ENCODE measurements at places on chromosomes 12 and 14. TPM values are rescaled to one million over a fixed set of nuclear protein-coding genes. Genes with fewer than 3 reads are reported as not detected.

TCL1A gene
- total RNA-seq: not detected

TDRD9 gene
- 1.8 TPM for total RNA-seq

SIX6 gene
- not detected for total RNA-seq

CPNE6 gene
- total RNA-seq: not detected

CCDC197 gene
- total RNA-seq: not detected

KRT79 gene
- not detected for total RNA-seq

NPAS3 gene
- total RNA-seq: 3.5 TPM

KRT72 gene
- total RNA-seq: 0.51 TPM

TMEM52B gene
- not detected for total RNA-seq

PLEKHG7 gene
- not detected for total RNA-seq

- DNase-seq: no peak
- H3K4me1 ChIP-seq: no peaks in the 10 kb centered on the region
- H3K4me3 ChIP-seq: no peak overlapping the region
- H3K36me3 ChIP-seq: no peaks in the 10 kb centered on the region
- no peaks in the 10 kb centered on the region for H3K27me3 ChIP-seq
Measured at GRCh38 chr14:53391631-53392285, 238.6 kb upstream of the DDHD1 start.

GRCh38 chr12:11822081-11822834 is 172.8 kb downstream of the ETV6 start:
- H3K36me3 ChIP-seq: no peaks in the 10 kb centered on the region
- no peak for DNase-seq
- H3K27ac ChIP-seq: no peak overlapping the region
- H3K27me3 ChIP-seq: no peaks in the 10 kb centered on the region
- H3K4me1 ChIP-seq: no peaks in the 10 kb centered on the region
- H3K4me3 ChIP-seq: no peak overlapping the region

DNA sequence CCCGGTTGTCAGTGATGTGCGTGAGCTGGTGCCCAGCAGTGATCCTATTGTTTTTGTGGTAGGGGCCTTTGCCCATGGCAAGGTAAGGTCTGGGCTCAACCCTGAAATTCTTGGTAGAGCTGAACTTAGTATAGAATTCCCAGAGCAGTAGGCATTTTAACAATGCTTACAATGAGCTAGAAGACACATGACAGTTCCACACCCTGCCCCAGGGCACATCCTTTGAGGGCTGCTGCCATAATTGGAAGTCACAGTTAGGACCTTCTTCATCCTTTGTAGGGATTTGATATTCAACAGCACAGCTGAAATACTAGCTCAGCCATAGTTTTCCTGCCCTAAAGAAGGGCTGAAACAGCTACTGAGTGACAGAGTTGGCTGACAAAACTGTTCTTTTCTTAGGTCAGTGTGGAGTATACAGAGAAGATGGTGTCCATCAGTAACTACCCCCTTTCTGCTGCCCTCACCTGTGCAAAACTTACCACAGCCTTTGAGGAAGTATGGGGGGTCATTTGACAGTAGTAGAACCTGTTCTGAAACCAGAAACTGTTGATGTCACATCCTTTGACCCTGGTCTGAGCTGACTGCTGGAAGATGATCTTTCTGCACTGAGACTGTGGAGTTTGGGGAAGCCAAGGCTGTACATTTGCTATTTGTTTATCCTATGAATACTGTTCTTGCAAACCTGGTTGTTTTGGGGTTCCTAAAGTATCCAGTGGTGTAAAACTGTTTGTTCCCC is 4.8 kb downstream of the EMG1 start:
- H3K27ac ChIP-seq: no peak overlapping the region
- no peak for DNase-seq
- no peaks in the 10 kb centered on the region for H3K36me3 ChIP-seq

DNA sequence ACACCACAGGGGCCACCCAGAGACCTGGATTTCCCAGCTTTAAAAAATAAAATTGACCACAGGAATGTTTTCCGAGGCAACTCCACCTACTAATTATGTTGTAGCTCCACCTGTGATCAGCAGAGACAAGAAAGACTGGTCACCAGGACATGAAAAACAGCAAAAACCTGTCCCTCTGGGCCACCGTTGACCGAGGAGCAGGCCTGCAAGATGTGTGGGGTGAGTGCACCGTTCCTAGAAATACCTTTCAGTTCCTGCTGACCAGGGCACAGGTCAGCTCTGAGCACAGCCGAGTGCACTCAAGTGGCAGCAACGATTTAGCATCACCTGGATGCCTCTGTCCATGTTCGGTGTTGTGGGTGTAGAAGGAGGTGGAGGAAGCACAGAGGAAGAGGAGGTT is 16.9 kb downstream of the FZD10 start:
- H3K27me3 ChIP-seq: no peaks in the 10 kb centered on the region
- no peaks in the 10 kb centered on the region for H3K36me3 ChIP-seq
- no peak for DNase-seq
- H3K27ac ChIP-seq: no peak overlapping the region

GRCh38 chr12:123923927-123924326 is 48.7 kb downstream of the CCDC92 start:
- H3K4me3 ChIP-seq: no peak overlapping the region
- no peaks in the 10 kb centered on the region for H3K4me1 ChIP-seq
- no peaks in the 10 kb centered on the region for H3K27me3 ChIP-seq
- H3K36me3 ChIP-seq: no peaks in the 10 kb centered on the region
- no peak overlapping the region for H3K27ac ChIP-seq

- H3K4me3 ChIP-seq: no peak overlapping the region
- H3K4me1 ChIP-seq: no peaks in the 10 kb centered on the region
- H3K27ac ChIP-seq: no peak overlapping the region
Measured at GRCh38 chr14:24066496-24067132, 4.7 kb upstream of the CPNE6 start.

DNA sequence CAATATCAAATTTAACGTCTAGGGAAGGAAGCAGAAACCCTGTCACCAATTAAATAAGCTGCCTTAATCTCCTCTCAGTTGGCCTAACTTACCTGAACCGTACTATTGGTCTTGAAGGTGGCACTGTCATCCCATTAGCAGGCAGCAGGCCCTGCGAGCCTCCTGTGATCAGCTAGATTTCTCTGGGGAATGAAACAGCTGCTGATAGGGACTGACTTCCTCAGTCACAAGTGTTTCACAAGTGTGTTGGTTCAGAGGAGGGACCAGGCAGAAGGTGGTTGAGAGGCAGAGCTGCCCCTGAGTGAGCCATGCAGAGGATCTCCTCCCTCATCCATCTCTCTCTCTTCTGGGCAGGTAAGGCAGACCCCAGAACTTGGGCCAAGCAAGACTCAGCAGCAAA is 166.8 kb downstream of the DAD1 start:
- H3K4me1 ChIP-seq: no peaks in the 10 kb centered on the region
- H3K36me3 ChIP-seq: no peaks in the 10 kb centered on the region
- DNase-seq: no peak
- H3K27ac ChIP-seq: no peak overlapping the region

- H3K4me3 ChIP-seq: peak overlapping the region; percentile 80
- H3K27ac ChIP-seq: no peak overlapping the region
- no peak for DNase-seq
- H3K36me3 ChIP-seq: no peaks in the 10 kb centered on the region
Measured at GRCh38 chr14:36320897-36321381, 502 bp upstream of the MBIP start.

DNA sequence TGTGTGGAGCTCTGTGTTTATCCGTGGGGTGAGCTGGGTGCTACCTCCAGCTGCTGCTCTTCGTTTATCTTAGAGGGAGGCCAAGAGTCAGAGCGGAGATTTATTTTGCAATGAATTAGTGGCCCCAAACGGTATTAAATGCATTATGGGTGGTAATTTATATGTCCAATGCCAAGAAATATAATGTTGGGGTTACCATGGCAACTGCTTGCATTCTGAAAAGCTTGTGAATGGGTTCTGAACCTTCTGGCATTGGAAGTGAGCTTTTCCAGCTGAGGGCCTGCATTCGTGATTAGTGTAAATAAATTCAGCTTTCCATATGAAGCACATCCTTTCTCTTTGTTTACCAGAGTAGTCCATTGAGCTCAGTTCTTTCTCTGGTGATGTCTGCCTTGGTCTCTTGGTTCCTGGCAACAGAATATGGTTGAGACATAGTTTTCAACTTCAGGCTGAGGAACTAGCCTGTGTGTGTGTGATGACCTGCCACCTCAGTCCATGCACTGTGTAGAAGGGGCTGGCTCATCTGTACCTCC is 51.8 kb downstream of the TRAF3 start:
- no peaks in the 10 kb centered on the region for H3K27me3 ChIP-seq
- H3K27ac ChIP-seq: no peak overlapping the region
- no peaks in the 10 kb centered on the region for H3K4me1 ChIP-seq
- no peak for DNase-seq
- H3K36me3 ChIP-seq: no peaks in the 10 kb centered on the region

DNA sequence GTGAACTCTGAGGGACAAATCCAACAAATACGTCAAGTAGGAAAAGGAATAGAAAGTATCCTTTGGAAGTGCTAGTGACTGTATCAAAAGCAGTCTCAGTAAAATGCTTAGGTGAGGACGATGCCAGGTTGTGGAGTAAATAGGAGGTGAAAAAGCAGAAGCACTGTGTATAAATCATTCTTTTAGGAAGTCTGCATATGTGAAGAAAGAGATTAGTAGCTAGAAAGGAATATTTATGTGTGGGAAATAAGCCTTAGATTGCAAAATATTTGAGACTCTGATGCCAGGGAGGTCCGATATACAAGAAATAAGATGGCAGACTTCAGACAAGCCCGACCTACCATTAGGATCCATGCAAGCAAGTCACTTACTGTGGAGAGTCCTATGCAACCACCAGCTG is 7.9 kb downstream of the CEP128 start:
- H3K27ac ChIP-seq: no peak overlapping the region
- no peaks in the 10 kb centered on the region for H3K4me1 ChIP-seq

DNA sequence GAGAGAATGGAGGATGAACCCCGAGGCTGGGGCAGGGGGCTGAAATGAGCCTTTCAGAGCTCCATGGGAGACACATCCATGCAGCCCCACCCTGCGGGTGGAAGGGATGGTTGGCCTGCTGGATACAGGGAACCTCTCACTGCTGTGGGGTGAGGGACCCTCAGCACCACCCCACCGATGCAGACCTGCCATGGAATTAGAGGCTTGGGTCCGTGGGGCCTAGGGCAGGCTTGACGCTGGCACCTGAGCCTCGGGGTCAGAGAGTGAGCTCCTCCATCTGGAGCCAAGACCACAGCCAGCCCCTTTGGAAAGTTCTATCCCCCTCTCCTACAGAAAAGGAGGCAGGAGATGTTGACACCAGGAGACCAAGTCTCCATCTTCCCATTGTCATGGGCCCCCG is 7.4 kb upstream of the KRT74 start:
- no peaks in the 10 kb centered on the region for H3K27me3 ChIP-seq
- no peak overlapping the region for H3K27ac ChIP-seq
- H3K36me3 ChIP-seq: no peaks in the 10 kb centered on the region
- H3K4me3 ChIP-seq: no peak overlapping the region
- H3K4me1 ChIP-seq: no peaks in the 10 kb centered on the region

- DNase-seq: no peak
- no peak overlapping the region for H3K4me3 ChIP-seq
- no peaks in the 10 kb centered on the region for H3K4me1 ChIP-seq
- peaks cover 6% of the 10 kb centered on the region for H3K27me3 ChIP-seq
- H3K27ac ChIP-seq: no peak overlapping the region
Measured at GRCh38 chr12:54460317-54460923, 13.0 kb downstream of the GTSF1 start.

DNA sequence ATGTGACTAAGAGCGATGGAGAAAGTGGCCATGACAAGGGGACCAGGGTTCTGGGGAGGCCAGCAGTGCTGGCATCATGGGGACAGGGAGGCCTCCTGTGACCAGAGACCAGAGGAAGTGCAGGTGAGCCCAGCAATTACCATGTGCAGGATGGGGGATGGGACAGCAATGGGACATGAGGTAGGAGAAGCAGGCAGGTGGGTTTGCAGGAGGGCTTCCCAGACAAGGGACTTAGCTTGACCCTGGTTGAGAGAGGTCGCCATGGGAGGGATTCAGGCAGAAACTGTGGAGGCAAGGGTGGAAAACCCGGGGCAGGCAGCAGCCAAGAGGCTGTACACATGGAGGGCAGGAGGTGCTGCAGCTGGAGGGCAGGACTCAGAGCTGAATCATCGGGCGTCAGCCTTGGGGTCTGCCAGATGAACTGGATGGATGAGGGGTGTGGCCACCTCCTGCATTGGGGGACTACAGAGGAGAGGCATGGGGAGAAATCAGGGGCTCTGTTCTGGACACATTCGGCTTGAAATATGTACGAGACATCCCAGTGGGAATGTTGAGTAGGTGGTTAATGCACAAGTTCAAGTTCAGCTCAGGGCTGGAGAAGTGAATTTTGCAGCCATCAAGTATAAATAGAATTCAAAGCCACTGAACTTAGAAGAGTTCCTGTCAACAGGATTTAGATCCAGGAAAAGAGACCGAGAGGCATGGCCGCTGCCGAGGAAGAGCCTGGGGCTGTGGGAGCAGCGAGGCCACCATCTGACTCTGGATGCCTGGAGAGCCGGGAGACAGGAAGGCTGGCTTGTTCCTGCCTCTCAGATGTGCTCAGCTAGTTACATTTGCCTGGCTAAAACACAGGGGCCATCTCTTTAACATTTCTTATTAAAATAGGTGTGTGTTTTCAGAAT is 36.6 kb downstream of the SFSWAP start:
- H3K4me1 ChIP-seq: no peaks in the 10 kb centered on the region
- no peaks in the 10 kb centered on the region for H3K36me3 ChIP-seq
- H3K27ac ChIP-seq: no peak overlapping the region
- no peak for DNase-seq

GRCh38 chr12:4829161-4829792 is 80.4 kb upstream of the KCNA1 start:
- H3K27me3 ChIP-seq: no peaks in the 10 kb centered on the region
- no peak overlapping the region for H3K4me3 ChIP-seq
- H3K36me3 ChIP-seq: no peaks in the 10 kb centered on the region
- DNase-seq: no peak
- no peaks in the 10 kb centered on the region for H3K4me1 ChIP-seq
- no peak overlapping the region for H3K27ac ChIP-seq

DNA sequence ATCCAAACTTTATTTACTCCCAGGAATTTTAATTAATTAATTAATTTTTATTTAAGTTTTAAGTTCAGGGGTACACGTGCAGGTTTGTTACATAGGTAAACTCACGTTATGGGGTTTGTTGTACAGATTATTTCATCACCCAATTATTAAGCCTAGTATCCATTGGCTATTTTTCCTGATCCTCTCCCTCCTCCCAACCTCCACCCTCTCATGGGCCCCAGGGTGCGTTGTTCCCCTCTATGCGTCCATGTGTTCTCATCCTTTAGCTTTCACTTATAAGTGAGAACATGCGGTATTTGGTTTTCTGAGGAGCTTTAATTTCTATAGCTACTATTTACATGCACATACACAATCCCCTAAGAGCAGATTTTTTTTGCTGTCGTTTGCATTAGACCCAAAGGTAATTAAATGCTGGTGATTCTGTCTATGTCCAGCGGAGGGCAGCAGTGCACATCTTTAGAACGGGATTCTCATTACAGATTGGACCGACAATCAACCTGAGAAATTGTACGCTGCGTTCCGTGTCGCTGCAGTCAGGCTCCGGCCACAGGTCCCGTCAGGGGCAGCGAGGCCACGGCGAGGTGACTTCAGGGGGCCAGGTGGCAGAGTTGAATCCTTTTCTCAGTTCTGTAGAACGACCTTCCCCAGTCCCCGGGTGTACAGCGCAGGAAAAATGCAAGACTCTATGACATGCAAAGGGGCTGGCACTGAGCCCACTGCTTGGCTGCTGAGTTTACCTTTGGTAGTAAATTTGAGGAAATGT is 11.6 kb downstream of the TMEM30B start:
- no peaks in the 10 kb centered on the region for H3K4me1 ChIP-seq
- no peaks in the 10 kb centered on the region for H3K36me3 ChIP-seq
- peak; percentile 64 for DNase-seq
- H3K27ac ChIP-seq: no peak overlapping the region
